ENCODE measurements at places on chromosomes 1 and 21.

GRCh38 chr1:110346690-110347089 lies 7.5 kb downstream of the RBM15 start:
- no peak for DNase-seq

GRCh38 chr1:78155121-78155520 lies 109.4 kb downstream of the GIPC2 start:
- DNase-seq = no peak

- DNase-seq = no peak
These were observed 106.0 kb upstream of the FAM78B start for GRCh38 chr1:166272851-166273250.

- DNase-seq = no peak
These were observed 122.2 kb upstream of the VAMP3 start for GRCh38 chr1:7648761-7649384.

- DNase-seq = no peak
These were observed 29.6 kb downstream of the CLIC6 start for GRCh38 chr21:34698270-34699015.

GRCh38 chr1:118989006-118989815 lies 1.1 kb upstream of the TBX15 start:
- DNase-seq = no peak

GRCh38 chr1:99658031-99658290 lies 12.0 kb downstream of the PALMD start:
- DNase-seq = no peak

- DNase-seq = no peak
These were observed 97.9 kb upstream of the RAB3GAP2 start for GRCh38 chr1:220370041-220370700.

- DNase-seq = no peak
These were observed 24.2 kb downstream of the TBX19 start for GRCh38 chr1:168304865-168305264.

GRCh38 chr1:175818929-175819328 lies 75.5 kb upstream of the TNR start:
- no peak for DNase-seq

- DNase-seq = no peak
These were observed 1.9 kb upstream of the TMEM35B start for GRCh38 chr1:34987018-34987417.

- no peak for DNase-seq
These were observed 7.0 kb upstream of the VPS26C start for GRCh38 chr21:37273911-37274690.

- DNase-seq = no peak
These were observed 890 bp downstream of the GJC2 start for GRCh38 chr1:228150461-228151179.

DNA sequence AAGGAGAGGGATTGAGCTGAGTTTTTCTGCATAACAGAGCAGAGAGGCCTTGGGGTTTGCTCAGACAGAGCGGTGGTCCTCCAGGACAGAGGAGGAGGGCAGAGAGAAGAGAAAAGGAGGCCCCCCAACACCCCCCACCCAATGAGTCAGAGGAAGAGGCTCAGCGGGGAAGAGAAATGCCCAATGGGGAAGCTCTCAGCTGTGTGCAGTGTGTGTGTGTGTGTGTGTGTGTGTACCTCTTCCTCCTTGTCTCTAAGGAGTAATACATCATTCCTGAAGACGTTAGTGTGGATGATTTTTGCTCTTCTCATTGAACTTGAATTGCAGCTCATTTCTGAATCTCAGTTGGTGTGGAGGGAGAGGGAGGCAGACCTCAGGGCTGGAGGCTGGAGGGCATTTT lies 8.7 kb downstream of the TMPRSS3 start:
- no peak for DNase-seq

DNA sequence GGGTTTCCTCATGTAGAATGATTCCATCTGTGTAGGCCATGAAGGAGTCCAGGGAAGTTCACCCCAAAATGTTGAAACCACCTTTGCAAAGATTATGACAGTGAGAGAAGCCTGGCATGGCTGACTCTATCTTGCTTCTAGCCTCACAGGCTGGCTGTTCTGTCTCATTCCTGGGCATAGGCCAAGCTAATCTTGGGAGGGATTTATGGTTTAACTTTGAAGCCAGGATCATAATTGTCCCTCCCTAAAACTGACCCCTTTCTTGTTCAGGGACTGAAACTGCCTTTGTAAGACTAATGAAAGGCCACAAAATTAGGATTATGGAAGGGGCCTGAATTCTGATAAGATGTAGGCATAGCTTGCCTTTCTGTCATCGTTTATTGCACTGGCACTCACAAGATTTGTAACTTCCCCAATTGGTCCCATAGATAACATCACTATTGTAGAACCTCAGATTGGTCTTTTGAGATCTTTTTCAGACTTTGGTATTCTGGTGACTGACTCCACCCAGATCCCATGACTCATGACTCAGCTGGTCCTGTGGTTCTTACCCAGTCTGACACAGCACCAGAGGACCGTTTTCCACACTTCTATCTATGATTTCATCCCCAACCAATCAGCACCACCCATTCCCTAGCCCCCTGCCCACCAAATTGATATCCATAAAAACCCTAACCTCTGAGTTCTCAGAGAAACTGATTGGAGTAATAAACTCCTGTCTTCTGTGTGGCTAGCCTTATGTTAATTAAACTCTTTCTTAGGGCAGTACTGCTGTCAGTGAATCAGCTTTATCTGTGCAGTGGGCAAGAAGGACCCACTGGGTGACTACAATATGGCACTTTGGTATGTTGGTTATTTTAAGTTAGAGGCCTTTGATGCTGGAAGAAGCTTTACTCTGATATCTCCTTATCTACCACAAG lies 13.6 kb upstream of the LAMTOR5 start:
- DNase-seq = peak; percentile 8

GRCh38 chr1:40664791-40665190 lies 691 bp downstream of the RIMS3 start:
- DNase-seq = no peak

DNA sequence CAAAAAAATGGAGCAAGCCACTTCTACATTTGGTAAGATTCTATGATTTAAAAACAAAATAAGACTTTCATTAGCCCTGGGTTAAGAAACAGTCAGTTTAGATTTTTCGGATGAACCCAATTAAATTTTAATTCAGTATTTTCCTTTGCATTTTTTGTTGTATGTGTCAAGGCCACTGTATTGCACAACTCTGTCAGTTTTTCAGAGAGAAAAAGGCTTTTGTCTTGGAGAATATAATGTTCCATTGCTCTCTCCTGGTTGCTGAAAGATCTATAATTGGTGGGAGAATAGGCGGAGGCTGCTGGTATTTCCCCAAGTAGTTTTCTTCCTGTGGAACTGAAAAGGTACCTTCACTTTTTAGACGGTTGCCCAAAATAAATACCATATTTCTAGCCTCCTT lies 84.6 kb downstream of the NEGR1 start:
- DNase-seq = no peak

DNA sequence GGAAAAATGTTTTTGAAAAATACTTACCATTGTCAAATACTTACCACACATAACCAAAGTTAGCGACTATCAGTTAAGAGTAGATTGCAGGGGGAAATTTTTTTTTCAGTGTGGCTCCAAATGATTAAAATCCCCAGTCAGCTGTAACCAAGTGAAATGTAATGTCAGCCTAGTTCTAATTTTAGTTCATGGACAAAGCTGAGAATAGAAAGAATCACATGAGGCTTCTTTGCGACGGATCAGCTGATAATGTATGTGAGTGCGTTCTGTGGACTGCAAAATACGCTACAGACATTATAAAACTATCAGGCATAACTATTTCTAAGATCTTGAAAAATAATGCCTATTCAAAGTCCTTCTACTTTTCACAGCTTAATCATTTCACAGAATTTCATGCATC lies at the start of gene LRRC39:
Gene LRRC39 (minus strand): TSS at position 166 of the 400 bp plus-strand sequence. CDS start 9,740 bp downstream, outside the sequence.
- no peak for DNase-seq

- no peak for DNase-seq
These were observed 24.4 kb downstream of the MCOLN2 start for GRCh38 chr1:84972377-84972987.

- DNase-seq = no peak
These were observed 11.6 kb upstream of the ETS2 start for GRCh38 chr21:38793926-38794713.

DNA sequence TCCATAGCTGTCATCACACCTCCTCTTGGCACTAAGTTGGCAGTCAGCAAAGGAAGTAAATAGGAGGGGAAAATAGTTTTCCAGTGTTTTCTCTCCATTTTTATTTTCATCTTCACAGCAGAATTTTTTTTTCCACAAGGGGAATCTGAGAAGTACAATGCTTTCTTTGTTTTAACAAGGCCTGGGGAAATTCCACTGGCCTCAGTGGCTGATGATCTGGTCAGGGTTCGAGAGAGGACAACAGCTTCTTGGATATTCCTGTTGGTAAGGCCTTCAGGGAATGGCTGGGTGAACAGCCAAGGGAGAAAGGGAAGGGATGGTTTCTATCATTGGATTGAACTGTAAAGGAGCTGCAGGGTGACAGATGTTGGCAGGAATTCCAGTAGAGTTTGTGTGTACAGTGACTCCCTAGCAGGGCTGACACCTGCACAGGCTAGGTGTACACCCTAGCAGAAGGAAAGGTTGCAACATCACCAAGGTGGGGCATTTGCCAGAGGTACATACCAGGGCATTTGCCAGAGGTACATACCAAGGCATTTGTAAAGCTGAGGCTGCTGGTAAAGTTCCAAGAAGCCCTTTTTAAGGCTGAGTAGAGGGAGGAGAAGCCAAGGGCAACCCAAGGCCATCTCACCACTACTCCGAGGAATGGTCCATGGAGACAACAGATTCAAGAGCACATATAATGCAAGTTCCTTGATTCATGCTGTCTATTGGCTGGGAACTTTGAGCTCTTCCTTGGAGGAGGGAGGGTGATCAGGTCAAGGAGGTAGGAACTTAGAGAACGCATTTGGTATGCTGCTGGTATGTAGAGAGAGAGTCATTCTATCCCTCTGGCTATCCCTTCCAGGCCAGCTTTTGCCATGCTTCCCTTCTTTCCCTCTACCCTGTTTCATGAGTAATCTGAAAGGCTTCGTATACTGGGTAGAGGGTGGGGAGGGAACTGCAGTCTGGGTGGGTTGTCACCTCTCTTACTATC lies 3.1 kb downstream of the GJA5 start:
- DNase-seq = no peak

GRCh38 chr21:27033471-27033870 lies 66.6 kb upstream of the ADAMTS5 start:
- no peak for DNase-seq

DNA sequence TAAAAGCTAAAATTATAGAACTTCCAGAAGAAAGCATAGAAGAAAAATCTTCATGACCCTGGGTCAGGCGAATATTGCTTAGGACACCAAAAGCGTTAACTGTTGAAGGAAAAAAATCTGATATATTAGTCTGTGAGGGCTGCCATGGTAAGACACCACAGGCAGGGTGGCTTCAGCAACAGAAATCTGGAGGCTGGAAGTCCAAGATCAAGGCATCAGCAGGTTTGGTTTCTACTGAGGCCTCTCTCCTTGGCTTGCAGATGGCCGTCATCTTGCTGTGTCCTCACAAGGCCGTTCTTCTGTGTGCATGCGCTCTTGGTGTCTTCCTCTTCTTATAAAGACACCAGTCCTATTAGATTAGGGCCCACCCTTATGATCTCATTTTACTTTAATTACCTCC lies 14.5 kb downstream of the IFNLR1 start:
- no peak for DNase-seq
